ENCODE measurements at places on chromosomes 16 and 17.

GRCh38 chr17:82565551-82565950 lies 46.0 kb downstream of the FOXK2 start:
- DNase-seq, result no peak

DNA sequence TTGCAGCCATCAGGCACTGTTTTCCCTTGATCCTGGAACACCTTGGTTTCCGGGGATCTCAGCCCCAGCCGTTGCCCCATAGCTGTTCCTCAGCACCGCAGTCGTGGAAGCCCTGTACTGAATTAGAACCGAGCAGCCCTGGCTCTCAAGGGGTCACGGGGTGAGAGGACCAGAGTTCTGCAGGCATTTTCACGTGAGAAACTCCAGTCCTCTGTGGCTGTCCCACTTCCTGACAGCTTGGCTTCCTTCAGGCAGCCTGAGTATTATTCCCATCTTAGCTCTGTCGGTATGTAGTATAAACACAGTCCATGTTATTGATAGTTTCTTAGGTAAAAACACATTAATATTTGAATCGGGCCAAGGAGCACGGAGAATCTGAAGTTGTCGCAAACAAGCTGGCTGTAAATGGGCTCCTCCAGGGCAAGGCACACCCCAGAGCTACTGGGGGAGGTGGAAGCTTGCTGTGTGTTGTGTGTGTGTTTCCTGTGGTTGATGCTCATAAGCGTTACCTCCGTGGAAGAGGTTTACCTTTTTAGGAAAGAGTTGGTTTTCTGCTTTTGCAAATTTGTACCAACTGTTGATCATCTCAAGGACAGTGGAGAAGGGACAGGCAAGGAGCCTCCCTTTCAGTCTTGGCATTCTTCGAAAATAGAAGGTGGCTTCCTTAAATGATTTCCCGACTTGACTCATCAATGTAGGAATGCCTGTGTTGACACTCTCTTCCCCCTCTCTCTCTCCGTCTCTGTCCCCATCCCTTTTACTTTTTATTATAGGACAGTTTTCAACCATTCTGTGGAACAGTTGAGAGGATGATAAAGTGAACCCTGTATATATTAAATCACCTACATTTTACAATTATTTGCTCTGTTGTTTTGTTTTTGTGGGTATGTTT lies 208.9 kb upstream of the CHMP6 start:
- no peak for DNase-seq

- no peak for DNase-seq
These were observed 53.1 kb downstream of the HS3ST3B1 start for GRCh38 chr17:14353861-14354474.

DNA sequence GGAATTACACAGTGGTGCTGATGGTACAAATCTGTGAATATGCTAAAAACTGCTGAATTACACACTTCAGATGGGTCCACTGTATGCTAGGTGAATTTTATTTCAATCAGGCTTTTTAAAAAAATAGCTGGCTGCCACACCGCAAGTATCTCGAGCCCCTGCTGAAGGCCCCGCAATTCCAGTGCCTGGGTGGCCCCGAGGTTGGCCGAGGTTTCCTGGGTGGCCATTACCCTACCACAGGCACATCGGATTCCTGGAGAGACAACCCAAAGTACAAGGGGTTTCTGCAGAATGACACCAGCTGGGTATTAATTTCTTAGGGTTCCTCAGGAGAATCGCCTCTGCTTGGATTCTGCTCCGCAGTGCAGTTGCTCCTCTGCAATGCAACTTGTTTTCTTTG lies 127.8 kb downstream of the C16orf95 start:
- DNase-seq, result no peak

GRCh38 chr16:85055493-85056210 lies 28.1 kb downstream of the KIAA0513 start:
- peak; percentile 51 for DNase-seq

DNA sequence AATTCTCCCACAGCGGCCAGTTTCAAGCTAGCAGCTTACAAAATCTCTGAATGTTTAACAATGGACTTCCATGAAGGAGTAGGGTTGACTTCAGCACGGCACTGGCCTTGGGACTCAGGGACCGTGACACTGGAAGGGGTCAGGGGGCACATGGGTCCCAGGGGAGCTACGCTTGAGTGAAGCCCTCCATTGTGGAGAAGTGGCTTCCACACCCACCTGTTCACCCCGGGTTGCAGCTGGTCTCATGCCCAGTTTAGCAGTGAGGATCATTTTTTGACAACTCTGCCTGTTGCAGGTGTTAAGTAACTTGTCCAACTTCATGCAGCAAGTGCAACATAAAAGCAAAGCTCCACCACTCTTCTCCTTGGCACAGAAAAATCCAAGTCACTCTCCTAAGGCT lies 510.2 kb downstream of the CDH13 start:
- DNase-seq, result no peak

DNA sequence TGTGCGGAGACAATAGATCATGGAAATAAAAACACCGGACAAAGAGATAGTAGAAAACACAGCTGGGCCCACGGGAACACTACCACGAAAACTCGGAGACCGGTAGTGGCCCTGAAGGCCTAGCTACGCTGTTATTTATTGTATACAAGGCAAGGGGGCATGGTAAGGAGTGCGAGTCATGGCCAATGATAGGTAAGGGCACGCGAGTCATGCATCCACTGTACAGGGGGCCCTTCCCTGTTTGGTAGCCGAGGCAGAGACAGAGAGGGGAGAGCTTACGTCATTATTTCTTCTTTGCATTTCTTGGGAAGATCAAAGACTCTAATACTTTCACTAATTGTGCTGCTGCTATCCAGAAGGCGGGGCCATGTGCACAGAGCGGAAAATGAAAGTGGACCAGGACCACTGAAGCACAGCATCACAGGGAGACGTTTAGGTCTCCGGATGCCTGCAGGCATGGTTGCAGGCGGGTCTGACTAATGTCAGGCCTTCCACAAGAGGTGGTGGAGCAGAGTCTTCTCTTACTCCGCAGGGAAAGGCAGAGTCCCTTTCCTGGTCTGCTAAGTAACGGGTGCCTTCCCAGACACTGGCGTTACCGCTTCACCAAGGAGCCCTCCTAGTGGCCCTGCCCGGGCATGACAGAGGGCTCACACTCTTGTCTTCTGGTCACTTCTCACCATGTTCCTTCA lies 74.4 kb upstream of the ARL4D start:
- DNase-seq, result no peak

GRCh38 chr17:40981115-40981514 lies 3.0 kb downstream of the KRT40 start:
- DNase-seq, result no peak
